ENCODE measurements at places on chromosomes 3 and 15.

DNA sequence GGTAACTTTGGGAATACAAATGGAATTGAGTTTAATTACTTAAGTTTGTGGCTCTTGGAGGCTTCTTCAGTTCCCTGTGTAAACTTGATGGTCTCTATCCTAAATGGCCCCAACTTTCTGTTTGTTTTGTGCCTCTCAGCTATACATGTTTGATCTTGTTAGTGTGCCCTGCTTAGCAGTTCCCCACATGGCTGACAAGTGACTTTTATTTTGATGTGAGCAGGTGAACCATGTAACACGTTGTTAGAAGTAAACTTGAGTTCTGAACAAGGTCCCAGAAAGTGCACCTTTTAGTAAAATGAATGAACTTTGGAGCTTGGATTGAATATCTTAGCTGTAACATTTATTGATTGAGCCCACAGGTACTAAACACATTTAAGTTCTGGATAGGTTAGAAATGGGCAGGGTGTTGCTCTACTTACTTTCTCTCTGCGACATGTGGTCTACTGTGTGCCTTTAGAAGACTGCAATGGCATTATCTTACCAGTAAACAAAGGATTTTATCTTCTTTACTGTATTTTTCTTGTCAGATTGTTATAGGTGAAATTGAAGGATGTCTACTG lies 4.5 kb downstream of the LSM3 start:
- no peak for DNase-seq

DNA sequence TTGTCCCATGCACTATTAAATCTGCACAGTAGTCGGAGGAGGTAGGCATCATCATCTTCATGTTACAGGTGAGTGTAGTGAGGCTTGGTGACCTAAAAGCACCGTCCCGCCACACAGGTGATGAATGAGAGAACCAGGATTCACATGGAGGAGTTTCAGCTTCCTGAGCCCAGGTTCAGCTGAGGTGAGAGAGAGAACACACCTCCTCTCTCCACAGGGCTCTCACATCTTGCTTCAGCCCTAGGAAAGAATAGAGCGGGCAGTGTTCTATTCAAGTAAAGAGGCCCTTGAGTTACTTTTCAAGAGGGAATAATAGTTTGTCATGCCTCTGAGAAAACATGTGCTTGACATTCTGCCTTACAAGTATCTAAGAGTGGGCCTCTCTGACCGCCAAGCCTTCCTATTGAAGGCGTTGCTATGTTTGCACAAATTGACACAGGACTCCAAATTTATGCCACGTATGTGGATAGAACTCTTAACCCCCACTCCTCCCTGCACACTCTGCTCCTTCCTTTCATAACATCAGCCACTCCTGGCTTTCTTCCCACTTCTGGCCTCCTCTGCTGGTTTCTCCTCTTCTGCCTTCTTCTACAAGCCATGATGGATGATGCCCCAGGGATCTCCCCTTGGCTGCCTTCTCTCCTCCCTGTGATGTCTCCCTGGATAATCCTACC lies 138.3 kb upstream of the ABHD17C start:
- no peak for DNase-seq

- no peak for DNase-seq
Observed at GRCh38 chr15:84910928-84911623, 26.6 kb downstream of the SLC28A1 start.

DNA sequence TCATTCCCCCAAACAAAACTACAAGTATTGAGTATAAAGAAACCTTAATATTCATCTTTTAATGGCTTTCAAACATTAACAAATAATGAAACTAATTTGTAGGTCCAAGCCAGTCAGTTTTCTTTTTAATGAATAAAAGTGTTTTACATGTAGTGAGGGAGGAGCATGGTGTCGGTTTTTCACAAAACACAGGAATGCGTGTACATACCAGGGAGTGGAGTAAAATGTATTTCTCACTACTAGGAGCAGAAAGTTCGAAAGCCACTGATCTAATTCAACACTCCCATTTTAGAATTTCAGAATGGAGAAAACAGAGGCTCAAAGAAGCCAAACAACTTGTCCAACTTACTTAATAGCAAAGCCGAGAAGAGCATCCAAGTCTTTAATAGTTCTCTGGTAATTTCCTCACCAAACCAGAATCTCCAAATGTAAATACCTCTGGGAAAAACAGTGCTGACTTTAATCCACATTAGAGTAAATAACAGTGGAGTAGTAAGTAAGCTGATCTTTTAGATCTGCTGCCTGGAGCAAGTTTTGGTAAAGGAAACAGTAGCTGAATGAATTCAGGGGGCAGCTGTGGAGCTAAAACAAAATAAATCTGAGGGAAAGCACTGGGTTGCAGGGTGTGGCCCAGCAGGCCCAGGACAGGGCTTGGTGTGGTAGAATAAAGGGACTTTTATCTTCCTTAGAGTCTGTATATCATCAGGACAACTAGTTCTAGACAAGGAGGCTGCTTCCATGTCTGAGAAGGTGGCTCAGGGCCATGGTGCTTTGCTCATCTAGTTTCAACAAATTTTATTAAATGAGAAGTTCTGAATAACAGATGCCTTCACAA lies 7.9 kb downstream of the ANP32A start:
- no peak for DNase-seq

DNA sequence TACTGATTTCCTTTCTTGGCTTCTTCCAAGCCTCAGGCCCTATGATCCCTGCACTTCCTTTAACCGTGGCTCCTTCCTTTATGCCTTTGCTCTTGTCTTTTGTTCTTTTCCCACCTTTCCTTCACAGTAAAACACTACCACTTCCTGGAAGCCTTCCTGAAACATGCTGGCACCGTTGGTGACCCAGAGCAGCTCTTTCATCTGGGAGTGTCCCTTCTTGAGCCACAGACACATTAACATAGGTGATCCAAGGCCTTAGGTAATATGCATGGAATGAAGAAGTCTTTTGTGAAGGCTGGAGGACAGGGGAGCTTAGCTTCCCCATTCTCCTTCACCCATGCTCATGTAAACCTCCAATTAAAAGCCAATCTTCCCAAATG lies 39.4 kb downstream of the AMOTL2 start:
- no peak for DNase-seq

DNA sequence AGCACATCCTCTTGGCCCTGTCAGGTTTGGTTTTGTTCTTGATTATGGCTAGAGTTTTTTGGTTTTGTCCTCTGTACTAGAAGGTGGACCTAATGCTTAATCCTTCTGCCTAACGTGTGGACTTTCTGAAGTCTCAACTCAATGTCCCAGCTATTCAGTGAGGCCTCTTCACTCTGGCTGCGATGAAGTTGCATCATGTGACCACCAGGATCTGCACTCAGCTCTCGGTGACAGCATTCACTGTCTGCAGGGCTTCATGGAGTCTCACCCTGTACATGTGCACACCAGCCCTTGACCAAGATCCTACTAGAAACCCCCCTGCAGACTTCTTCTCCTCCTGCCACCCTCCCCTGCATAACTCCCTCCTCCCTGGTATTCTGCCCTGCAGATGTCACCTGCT lies 38.7 kb upstream of the HRH1 start:
- DNase-seq, result no peak
